ENCODE measurements at places on chromosomes 1 and 21.

- no peak for DNase-seq
Observed at GRCh38 chr1:147337040-147337630, 94.7 kb downstream of the CHD1L start.

DNA sequence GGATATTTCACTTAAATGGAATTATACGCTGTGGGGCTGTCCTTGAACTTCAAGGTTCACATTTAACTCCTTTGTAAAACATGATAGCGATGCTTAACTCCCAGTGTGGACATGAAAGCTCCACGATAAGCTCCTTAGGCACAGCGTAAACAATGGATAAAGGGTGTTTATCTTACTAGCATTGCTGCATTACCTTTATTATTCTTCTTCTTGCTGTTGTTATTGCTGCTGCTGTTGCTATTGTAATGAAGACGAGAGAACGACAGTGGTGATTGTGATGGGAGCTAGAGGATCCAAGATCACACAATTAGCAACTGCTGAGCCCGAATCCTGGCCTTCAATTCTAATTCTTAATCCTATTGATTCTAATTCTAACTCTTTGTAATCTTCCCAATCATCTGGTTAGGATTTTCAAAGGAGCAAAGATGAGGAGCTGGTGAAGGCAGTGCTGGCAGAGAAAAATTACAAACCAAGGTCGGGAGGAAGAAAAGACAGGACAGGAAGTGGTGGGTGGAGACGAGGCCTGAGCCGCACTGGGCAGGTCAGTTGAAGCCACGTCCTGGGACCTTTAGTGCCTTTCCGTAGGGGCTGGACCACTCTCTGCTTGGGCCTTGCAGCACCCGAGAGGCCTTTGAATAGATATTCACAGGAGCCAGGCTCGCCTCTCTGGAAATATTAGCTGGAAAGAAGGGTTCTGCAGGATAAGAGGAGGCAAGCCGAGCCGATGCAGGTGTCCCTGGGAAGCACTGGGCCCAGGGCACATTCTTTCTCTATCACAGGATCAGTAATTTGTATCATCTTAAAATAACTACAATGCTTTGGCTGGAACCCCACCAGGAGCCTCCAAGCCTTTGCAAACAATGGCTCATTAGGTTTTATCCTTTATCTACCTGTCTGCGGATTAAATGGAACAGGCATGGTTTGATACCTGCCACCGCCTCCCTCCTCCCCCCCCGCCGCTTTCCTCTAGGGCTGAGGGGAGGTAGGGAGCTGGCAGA, 571.6 kb downstream of the AJAP1 start:
- DNase-seq, result no peak

DNA sequence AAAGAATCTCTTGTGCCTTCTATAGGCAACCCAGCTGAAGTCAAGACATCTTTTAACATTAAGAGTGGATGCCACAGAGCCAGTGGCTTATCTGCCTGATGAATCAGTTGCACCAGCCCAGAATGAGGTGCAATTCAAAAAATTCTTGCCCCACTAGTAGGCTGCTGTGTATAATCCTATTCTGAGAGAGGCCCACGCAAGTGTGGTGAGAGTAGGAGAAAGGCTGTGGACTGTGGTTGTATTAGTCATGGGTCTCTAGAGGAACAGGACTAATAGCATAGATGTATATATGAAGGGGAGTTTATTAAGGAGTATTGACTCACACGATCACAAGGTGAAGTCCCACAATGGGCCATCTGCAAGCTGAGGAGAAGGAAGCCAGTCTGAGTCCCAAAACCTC, 216.4 kb downstream of the LTN1 start:
- DNase-seq, result peak; percentile 85

DNA sequence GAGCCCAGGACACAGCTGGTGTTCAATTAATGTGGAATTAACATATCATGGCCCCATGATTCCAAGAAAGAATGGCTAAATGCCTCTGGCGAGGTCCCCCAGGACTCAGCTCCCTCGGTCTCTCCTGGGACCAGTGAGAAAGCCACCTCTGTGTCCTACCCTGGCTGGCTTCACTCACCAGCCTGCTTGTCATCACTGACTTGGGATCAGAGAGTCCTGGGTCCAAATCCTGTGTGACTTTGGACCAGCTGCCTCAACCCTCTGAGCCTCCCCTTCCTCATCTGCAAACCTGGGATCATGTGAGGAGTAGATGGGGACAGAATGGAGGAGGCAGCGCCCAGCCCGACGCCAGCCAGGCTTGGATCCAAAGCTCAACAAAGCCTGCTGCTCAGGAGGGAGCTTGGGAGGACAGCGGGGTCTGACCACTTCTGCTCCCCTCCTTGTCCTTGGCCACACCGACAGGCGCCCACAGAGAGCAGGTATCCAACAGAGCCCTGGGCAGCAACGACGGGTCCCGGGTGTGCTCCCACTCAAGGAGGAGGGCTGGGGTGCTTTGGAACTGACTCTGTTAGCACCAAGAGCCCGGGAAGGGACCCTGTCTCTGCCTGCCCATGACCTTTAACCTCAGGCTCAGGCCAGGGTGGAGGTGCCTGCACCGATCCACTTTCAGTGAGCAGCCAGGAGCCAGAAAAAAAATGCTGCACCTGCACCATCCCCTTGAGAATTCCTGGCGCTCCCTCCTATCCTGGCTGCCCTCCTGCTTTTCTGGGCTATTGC, 3.2 kb downstream of the SH2D5 start:
- DNase-seq, result no peak

DNA sequence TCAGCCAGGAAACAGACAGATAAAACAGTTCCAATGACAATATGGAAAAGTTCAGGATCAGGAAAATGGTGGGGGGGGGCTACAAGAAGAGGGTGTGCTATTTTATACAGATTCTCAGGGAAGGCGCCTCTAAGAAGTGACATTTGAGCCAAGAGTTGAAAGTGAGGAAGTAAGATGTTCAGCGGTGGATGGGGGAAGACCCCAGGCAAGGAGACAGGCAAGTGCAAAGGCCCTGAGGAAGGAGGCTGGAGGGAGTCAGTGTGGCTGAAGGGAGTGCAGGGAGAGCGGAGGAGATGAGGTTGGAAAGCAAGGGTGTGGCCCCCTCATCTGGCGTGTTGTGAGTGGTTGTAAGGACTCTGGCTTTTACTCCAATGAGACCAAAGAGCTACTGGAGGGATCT, 8.4 kb upstream of the PDZK1IP1 start:
- no peak for DNase-seq

DNA sequence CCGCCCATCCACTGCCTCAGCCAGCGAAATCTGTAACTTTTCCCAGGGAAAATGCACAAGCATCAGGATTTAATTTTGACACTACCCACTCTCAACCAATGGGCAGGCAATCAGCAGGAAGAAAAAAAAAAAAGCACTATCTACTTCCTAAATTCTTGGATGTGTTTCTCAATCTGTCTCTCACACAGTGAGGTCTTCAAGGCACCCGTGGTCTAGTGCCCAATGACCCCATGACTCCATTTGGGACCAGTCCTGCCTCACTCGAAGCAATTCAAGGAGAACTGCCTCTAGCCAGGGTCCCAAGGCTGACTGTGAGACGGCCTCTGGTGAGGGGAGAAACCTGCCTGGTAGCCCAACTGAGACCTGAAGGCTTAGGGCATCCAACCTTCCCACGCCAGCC, 35.9 kb downstream of the CSF1 start:
- DNase-seq, result no peak

DNA sequence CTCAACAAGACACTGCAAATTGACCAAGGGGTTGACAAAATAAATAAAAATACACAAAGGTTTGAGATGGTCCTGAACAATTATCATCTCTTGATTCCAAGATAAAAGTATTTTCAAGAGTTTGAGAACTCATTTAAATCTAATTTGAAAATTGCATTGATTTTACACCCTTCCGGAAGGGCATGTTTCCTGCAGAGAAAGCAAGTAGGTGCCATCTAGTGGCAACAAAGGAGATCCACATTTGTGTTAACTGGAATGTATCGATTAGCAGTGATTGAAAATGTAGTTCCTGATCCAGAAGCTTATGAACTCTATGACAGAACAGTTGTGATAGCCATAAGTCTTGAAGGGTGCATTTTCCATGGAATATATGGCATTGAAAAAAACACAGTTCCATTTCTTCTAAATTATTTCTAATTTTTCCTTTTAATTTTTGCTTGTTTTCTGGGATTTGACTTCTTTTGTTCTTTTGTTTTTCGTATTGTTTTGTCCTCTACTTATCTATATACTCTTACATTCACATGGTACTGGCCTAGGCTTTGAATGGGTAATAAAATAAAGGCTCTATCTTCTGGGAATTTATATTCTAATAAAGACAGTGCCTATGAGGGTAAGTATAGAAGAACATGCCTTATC, 143.7 kb downstream of the DNM3 start:
- peak; percentile 54 for DNase-seq

GRCh38 chr1:40315795-40316594, 1.1 kb downstream of the COL9A2 start:
- no peak for DNase-seq

- no peak for DNase-seq
Observed at GRCh38 chr1:230303069-230303468, 123.1 kb downstream of the PGBD5 start.

DNA sequence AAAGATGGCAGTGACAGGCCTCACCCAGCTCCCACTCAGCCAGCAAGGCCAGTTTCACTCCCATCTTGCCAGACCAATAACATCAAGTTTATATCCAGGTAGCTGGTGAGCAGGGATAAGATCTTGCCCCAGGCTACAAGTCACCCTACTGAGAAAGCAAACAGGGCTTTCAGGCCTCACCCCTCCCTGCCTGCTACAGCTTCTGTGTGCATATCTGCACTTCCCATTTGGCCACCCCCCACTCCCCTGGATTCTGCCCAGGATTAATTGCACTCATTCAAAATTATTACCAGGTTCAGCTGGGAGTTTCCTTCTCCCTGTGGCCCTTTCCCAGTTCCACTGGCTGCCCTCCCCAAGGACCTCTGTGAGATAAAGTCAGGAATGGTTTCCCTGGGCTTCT, 352.1 kb downstream of the TBX15 start:
- no peak for DNase-seq

Measured in kidney tubule cell (primary cell).